DMS153 (cell line): ENCODE measurements at places on chromosomes 16 and 17.

DNA sequence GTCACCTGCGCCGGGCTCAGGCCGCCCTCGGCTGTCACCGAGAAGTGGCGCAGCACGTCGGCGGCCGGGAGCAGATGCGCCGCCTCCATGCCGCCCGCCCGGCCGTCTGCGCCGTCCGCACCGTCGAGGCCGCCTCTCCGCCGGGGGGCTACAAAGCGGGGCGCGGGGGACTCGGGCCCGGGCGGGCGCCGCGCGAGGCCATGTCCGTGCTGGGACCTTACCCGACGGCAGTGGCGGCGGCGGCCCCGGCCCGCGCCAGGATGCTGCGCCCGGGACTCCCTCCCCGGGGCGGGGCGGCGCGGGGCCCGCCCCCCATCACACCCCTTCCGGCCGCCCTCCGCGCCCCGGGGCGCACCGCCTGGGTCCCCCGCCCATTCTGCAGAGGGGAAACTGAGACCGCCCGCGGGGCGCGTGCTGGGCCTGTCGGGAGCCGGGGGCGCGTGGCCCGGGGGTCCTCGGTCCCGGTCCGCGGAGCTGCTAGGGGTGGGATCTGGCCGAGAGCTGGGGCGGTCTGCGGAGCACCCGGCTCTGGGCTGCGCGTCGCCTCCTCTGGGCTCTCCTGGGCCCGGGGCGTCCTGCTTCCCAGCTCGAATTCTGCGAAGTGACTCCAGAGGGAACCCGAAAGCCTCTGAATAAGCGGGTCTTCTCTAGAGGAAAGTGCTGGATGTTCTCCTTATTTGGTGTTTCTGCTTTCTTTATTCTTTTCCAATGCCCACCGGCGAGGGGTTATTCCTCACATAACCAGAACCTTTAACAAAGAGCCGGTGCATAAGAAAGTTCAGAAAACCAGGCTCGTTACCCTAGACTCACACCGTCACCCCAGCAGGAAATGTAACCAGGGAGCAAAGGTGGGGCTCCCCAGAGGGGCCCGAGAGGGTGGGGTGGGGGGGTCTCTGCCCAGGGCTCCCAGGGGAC lies at the start of gene ATP2A3:
TSS of gene ATP2A3 (minus strand) at position 235 of the 915 bp plus-strand sequence. CDS start at position 89, 146 bp downstream.
- no peak for DNase-seq

- no peak for DNase-seq
Measured at GRCh38 chr17:55540414-55541091, 29.3 kb upstream of the SMIM36 start.

DNA sequence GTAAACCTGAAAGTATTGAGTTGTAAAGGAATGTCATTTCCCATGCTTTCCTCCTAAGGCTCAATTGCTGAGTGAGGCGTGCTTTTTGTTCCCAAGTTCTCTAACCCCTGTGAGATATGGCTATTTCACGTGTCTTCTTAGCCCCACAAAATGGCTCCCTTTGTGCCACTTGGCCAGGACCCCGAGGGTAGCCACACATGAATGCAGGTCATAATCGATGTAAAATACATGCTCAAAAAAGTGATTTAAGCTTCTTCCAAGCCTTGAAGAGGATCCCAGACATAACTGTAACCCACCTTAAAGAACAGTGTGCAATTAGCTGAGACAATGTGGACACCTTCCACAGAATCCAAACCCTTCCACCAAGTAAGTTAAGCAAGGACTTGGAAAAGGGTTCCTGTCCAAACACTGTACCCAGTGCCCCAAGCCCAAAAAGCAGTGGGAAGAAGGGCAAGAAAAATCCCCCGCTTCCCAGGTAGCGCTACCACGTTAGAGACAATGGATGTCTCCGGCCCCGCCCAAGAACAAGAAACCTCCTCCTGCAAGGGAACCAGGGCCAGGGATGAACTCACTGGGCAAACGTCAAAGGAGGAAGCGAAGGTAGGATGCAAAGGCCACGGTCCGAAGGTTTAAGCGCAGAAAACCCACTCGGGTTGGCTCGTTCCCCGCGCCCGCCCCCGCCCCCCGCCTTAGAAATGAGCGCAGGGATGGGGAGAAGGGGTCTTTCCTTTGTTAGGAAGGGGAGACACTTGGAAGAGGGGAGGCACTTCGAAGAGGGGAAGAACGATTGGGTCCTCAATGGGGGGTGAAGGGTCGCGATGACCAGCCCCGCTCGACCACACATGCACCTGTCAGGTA lies 1.2 kb downstream of the JPT1 start:
- DNase-seq = no peak

- no peak for DNase-seq
Measured at GRCh38 chr16:58462499-58462996, 37.4 kb upstream of the NDRG4 start.

- DNase-seq = no peak
Measured at GRCh38 chr17:56913353-56913866, 439 bp downstream of the TRIM25 start.

DNA sequence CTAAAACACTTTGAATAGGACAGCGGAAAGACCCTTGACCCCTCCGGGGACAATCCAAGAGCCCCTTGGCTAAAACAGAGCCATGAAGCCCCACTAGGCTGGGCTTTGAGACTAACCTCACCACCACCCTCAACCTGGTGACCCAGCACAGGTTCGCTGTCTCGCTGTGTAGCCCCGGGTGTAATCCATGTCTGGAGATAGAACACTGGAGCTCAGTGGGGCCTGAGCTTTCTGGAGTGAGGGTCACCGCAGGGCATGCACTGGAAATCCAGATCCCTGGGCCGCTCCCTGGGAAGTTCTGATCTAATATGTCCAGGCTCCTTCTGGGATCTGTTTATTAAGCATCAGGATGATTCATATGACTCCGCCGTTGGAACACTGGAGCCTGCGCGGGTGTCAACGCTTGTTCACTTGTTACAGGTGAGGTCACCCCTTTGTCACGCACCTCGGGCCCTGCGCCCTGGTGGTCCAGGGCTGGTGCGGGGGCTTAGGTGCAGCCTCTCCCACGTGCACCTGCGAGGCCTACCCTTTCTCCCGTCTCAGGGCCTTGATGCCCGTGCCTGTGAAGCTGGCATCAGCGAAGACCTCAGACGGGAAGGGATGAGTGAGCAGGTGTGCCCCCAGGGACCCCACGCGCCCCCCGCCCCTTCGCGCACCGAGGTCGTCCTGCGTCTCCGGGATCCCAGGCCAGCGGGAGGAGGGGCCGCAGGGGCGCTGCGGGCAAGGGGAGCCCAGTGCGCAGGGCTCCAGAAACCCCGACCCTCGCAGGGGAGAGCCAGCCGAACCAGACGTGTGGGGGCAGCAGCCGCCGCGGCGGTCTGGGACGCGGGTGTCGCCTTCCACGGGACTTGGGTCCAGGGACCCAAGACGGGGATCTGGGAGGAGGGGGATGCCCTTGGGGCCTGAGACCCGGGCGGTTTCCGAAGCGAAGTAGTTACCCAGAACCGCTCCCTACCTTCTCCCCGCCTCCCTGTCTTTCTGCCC lies 224.1 kb upstream of the FOXF1 start:
- no peak for DNase-seq

GRCh38 chr17:42346481-42346880 lies 41.8 kb downstream of the STAT3 start:
- DNase-seq = no peak

DNA sequence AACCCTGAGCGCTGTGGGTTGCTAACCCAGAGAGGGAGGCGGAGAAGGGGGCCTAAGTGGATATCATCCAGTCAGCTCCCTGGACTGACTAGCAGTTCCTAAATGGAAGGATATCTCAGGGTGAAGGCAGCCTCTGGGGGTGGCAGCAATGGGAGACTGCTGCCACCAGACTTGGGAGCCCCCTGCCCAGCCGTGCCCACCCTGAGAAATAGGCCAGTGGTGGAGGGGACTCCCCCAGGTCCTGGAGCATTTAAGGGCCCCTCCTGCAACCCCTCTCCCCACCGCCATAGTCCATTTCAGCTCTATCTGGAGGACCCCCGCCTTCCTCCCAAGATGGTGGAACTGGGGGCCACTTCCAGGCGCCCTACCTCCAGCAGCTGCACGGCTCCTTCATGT lies 8.4 kb downstream of the TSPOAP1 start:
- no peak for DNase-seq

GRCh38 chr16:57639172-57639887 lies 10.9 kb downstream of the ADGRG1 start:
- DNase-seq = no peak

DNA sequence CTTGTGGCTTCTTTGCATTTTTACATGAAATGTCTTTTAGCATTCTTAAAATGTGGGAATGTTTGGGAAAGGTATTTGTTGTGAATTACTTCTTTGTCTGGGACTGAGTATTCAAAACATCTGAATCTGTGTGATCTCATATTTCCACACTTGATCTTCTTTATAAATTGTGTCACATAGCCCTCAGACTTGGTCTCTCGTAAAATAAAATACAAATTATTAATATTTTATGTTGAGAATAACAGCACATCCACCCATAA lies 81.9 kb downstream of the TUBD1 start:
- DNase-seq = no peak

DNA sequence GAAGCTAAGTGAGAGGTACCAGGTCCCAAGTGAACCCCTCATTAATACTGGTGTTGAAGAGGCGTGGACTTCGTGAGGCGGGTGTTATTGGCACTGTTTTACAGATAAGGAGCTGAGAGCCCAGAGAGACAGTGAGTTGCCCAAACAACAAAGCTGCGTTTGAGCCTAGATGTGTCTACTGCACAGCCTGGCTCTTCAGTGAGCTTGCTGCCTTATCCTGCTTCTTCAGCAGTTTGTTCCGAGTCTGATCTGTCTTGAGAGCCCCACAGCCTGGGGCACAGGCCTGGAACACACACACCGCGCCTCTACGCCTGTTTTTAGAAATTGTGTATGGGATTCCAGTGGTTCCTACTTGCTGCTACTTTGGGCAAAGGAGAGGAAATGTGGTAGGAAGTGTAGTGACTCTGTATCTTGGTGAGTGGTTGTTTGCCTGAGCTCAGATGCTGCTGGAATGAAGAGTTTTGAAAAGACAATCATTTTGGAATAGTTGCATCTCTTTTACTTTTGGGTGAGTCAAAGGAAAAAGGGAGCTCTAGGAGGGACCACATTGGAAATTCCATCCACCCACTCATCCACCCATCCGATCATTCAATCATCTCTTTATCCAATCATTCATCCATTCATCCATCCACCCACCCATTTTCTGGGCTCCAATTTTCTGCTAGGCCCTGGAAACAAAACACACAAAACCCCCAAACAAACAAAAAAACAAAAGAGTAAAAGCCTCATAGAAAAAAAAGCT lies 22.3 kb upstream of the PLCG2 start:
- no peak for DNase-seq

- no peak for DNase-seq
Measured at GRCh38 chr16:55401046-55401445, 77.0 kb downstream of the IRX6 start.
